ENCODE measurements at places on chromosomes 2 and 18.

- DNase-seq, result no peak
Observed at GRCh38 chr2:237154884-237155851, 69.5 kb downstream of the COPS8 start.

DNA sequence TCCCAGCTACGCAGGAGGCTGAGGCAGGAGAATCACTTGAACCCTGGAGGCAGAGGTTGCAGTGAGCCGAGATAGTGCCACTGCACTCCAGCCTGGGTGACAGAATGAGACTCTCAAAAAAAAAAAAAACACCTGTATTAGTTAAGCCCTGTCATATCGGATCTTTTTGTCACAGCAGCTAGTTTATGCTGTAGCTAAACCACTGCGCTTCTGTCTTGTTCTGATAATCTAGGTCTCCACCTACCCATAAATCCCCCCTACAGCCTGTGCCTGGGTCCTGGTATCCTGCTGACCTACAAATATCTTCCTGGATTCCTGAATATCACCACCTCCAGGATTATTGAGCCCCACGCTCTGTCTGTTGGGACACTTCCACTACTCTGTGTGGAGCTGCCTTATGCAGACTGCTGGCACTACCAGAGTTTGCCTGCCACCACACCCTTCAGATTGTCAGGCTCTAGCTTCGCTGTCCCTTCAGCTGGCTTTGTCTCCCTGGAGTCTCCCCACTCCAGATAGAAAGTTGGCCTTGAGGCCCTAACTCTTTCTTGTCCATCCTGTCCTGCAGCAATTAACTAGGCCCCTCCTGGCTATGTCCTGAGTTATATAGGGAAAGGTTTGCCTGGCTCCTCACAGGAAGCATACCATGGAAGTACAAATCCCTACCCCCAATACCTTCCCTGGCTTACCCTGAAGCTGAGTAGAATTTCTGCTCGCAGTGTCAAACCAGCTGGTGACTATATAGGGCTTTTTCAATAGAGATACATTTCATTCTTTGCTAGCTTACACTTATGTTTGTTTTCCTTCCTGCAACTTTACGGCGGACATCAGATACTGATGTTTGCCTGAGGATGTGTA is 136.0 kb upstream of the SERTAD2 start:
- DNase-seq, result no peak

DNA sequence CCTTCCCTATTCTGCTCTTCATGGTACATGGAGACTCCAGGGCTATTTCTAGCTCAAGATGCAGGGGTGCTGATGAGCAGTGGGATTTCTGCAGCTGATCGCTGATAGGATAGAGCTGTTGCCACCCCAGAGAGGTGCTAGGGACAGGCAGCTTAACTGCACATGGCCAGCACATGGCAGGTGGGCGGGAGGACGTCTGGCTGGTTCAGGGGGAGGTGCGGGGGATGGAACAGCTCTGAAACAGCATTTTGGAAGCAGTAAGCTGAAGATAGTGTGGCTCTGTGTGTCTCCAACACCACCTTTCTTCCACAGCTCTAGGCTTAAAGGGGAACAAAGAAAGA is 151.9 kb upstream of the PELI1 start:
- DNase-seq, result no peak

- DNase-seq, result no peak
Observed at GRCh38 chr2:42828487-42829425, 36.4 kb upstream of the HAAO start.

DNA sequence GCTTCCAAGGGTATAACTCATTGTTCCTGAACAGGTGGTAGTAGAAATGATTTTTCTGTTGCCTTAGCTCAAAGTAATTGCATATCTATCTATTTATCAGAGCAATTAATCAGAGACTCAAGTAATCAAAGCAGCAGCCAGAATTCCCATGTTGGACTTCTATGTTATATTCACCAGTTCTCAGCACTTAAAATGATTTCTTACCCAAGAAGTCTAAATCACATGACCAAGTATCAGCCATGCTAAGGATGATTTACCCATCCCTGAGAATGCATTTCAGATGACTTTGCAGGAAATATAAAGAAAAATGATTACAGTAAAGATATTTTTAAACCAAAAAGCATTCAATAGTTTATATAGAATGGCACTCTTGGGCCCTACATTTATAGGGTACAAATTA is 352.2 kb downstream of the NUP35 start:
- no peak for DNase-seq

- no peak for DNase-seq
Observed at GRCh38 chr2:240460253-240460711, 24.8 kb downstream of the GPC1 start.

GRCh38 chr18:37551249-37551648 is 14.3 kb downstream of the CELF4 start:
- no peak for DNase-seq

DNA sequence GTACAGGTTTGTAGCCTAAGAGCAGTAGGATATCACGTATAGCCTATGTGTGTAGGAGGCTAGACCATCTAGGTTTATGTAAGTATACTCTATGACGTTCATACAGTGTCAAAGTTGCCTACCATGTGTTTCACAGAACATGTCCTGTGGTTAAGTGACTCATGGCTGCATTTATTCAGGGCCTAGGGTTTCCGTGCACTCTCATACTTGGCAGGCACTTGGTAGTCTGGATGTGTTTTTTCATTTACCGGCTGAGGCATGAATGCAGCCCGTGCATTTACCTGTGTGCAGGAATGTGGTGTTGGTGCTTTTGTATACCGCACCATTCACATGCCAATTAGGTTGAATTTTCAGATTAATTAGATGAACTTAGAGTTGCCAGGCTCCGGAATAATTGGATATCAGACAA is 43.4 kb downstream of the MYL12B start:
- DNase-seq, result no peak
